Tibial nerve (tissue), 4 donors: ENCODE measurements at places on chromosomes 7 and 10.

GRCh38 chr7:999149-999879 is 16.3 kb downstream of the CYP2W1 start:
- no peak for DNase-seq

DNA sequence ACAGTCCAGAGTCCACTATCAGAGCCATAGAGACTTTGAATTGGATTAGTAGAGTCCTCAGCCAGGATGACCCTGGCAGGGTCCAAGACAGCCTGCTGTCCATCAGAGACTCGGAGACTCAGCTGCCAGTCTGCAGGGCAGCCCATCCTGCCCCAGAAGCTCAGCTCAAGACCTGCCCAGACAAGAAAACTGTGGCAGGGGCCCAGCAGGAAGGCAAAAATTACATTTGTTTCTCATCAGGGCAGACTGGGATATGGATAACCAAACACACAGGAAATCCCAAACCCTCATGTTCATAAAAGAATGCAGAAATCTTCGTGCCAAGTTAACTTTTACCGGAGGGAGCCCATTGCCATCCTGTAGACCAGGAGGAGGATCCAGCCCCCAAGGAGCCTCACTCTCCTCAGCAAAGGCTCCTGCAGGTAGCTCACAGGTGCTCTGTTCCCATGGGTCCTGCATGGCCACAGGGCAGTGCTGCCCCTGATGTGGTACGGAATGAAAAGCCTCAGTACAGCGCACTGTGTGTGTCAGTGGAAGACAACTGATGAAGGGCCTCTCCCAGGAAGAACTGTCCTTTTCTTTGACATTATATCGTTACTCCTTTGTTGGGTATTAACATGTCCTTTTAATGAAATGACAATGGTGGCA is 222.2 kb downstream of the KCNMA1 start:
- DNase-seq, result no peak

- no peak for DNase-seq
These were observed 85.6 kb upstream of the AGR3 start for GRCh38 chr7:16967300-16967811.

DNA sequence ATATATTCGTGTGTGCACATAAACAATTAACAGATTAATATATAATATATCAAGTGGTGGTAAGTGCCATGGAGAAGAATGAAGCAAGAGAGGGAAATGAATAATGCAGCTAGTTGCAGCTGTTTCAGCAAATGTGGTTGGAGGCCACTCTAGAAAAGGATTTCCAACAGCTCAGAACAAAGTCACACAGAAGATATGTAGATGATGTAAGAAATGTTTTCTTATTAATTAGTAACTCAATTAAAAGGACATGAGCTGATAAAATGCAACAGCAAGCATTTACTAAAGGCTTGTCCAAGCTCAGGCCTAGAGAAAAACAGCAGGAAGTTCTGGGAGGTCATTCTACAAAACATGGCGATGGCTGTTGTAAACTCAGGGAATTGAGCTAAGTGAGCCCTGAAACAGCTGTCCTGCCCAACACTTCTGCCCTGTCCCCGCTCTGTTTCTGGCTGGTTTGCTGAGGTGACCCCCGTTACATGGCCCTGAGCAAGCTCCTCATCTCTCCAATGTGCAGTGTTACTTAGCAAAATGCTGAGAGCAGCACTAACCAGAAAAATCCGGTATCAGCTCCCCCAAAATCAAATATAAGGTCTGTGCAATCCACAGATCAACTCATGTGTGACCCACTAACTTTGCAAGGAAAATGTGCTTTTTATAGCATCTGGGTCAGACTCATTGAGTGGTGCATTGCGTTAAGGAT is 23.4 kb upstream of the C10orf67 start:
- DNase-seq, result no peak

DNA sequence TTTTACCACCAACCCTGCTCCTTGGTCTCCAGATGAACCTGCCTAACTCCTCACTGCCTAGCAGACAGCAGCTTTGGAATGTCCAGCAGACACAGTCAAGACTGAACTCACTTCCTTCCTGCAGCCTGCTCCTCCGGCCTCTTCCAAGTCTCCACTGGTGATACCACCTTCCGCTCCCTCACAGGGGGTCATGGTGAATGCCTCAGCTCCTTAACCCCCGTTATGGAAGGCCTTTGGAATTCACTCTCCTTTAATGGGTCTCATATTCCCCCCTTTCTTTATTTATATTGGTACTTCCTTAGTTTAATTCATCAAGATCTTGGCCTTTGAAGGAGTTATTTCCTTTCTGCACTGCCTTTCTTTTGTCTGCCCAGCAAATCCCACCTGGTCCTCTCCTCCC is 44.9 kb upstream of the ZNF32 start:
- DNase-seq, result no peak
